ENCODE measurements at places on chromosomes 1 and 21.

DNA sequence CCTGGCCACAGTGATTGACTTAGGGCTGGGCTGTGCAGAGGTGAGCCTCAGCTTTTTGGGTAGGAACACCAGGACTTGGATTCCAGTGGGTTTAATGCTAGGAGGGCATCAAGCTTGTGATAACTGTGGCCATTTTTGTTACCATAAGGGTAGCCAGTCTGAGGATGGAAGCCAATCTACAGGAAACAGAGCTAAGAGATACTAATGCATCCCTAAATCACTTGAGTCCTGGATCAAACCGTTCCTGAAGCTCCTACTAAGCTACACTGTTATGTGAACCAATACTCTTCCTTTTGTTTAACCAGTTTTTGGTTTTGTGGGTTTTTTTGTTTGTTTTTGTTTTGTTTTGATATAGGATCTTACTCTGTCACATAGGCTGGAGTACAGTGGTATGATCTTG, 12.2 kb downstream of the KIAA2013 start:
- no peak for DNase-seq

GRCh38 chr21:42503711-42504110, 7.7 kb upstream of the RSPH1 start:
- no peak for DNase-seq

DNA sequence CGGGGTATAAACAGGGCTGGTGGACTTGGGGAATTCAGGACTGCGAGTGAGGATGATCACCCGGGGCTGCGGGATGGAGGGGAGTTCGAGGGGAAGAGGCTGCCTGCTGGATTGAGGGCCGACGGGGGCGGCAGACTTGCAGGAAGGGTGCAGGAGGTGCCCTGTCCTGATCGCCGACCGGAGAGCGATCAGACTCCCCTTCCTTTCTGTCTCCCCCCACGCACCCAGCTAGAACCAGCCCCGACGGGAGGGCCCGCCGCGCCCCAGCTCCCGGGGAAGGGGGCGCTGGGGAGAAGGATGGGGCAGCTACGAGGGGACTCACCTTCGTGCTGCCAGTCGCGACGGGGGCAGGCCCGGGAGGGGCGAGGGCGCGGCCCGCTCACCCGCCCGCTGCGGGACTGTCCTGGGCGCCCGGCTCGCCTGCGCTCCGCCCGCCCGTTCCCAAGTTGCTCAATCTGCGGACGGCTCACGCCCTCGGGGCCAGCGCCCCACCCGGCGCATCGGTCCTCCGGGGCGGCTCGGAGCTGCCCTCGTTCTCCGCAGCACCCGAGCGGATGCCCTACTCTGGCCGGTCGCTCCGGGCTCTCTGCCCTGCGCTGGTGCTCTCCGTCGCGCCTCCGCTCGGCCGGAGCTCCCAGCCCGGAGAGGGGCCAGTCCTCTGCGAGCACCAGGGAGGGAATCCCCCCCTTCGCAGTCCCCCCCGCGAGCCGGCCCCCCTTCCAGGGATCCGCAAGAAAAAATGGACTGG, at the start of gene RSPO1:
Gene RSPO1 (minus strand): TSS at position 649 of the 748 bp plus-strand sequence. CDS start 5,231 bp downstream, outside the sequence.
- no peak for DNase-seq

DNA sequence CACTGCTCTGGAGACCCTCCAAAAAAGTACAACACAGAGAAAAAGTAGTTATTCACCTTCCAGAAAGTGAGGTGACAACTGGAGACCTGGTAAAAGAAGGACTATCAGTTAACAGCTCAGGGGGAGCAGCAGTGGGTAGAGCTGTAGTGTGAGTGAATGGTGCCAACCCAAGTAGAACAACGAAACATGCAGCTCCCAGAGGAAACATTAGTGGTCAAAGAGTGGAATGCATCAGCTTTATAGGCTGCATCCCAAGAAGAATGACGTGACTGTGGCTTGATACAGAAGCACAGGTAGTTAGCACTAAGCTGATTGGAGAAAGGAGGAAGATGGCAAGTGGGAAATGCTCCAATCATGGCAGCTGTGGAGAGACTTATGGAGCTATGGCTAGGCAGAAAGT, 275.7 kb upstream of the CAMK1G start:
- no peak for DNase-seq

DNA sequence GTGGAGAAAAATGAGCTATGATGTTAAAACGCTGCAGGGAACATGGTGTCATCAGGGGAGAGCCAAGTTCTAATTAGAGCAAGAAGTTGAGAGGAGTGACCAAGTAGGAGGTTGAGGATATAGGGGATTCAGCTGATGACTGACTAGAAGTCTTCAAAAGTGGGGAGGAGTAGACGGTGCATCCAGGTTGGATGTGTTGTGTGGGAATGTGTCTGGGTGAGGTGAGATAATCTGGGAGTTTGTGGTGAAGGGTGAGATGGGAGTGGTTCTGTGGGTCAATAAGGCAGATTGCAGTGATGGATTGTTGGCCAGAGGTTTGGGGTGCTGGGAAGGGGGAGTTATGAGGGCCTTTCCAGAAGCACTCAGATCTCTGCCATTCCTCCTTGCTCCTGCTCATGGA, 72.0 kb upstream of the IRF2BP2 start:
- no peak for DNase-seq

DNA sequence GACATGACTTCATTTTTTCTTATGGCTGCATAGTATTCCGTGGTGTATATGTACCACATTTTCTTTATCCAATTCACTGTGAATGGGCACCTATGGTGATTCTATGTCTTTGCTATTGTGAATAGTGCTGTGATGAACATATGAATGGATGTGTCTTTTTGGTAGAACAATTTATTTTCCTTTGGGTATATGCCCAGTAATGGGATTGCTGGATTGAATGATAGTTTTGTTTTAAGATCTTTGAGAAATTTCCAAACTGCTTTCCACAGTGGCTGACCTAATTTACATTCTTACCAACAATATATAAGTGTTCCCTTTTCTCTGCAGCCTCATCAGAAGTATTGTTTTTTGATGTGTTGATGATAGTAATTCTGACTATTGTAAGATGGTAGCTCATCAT, 361.7 kb upstream of the SGIP1 start:
- DNase-seq = no peak

DNA sequence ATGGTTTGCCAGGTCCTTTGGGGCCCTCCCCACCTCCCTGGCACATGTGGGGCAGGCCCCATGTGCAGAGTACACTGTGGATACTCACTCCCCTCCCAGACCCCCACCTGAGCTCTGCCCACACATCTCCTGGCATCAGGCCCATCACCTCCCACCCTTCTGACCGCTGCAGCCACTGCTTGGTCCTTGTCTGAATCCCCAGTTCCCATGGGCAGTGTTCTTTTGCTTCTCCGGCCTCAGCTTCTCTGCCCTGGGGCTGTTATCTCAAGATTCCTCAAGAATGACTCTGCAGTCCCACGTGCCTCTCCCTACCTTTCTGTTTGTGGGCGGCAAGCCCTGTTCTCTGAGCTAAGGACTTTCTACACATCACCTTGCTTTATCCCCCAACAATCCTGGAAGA, 187.7 kb upstream of the EDN2 start:
- no peak for DNase-seq

DNA sequence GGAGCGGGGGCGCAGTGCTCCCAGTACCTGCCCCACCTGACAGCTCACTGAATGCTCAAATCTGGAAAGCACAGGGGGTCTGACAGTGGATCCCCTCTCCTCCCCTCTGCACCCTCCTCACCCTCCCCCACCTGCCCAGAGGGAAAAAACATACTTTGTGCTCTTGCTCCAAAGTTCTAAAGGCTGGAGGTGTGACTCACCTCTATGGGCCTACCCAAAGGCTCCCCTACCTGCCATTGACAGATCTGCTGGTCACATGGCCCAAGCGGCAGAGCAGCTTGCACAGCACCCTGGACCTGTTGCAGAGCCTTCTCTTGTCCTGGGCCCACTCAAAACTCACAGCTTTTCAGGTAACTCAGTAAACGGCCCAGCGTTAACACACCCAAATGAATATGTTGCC, 55.7 kb downstream of the ADSS2 start:
- no peak for DNase-seq

DNA sequence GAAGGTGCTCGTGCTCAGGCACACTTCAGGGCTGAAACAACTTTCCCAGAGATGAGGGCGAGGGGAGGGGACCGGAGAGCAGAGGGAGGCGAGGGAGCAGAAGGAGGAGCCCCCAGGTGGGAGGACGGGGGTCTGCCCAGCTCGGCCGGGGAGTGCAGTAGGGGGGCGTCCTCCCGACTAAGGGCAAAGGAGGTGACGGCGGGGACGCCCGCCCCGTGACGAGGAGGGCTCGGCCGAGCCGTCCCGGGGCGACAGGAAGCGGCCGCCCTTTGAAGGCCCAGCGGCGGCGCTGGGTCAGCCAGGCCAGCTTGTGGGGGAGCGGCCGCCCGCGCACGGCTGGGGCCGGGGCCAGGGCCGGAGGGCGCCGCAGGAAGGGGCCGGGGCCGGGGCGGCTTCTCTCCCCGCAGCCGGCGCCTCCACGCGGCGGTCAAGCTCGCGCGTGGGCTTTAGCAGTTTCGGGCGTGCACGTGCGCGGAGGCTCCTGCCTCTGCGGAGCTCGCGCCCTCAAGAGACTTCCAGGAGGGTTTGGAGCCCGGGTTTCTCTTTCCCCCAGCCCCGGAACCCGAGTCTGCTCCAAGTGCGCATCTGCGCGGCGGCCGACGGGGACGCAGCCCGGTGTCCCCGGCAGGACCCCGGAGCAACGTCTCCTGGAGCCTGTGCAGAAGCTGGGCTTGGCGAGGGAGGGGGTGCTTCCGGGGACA, 100.8 kb upstream of the SLC45A1 start:
- DNase-seq = no peak

- DNase-seq = no peak
Observed at GRCh38 chr1:113868387-113869083, 3.0 kb downstream of the PTPN22 start.

- no peak for DNase-seq
Observed at GRCh38 chr1:162632217-162632666, at the start of gene DDR2. TSS of gene DDR2 (plus strand) at chr1:162632464. CDS start at chr1:162719064, 86,600 bp downstream.

GRCh38 chr1:242212401-242212800, 213.5 kb upstream of the MAP1LC3C start:
- peak; percentile 68 for DNase-seq

- DNase-seq = no peak
Observed at GRCh38 chr1:215720126-215720525, 153.0 kb downstream of the KCTD3 start.

DNA sequence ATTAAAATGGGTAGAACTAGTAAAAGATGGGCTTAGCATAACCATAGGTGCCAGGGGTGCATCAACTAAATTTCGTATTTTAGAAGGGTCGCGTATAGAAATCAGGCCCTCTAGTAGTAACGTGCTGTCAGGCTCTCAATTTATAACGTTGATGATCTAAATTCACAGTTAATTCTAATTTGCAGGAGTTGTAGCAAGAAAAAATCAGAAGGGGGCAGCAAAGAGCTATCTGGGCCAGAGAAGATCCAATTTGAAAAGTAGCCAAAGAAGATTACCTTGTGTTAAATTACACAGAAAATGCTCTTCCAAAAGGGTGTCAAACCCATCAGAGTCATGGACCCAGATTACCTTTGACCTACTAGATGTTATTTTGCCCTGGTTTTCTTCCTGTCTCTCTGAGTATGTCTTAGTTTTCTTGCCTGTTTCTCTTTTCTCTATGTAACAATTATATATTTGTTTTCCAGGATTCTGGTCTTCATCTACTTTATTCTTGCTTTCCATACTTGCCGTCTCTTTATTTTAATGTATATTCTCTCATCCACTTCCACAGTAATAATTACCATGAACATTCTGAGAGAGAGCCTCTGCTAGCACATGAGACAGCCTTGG, 1030.9 kb downstream of the AMY1C start:
- peak; percentile 44 for DNase-seq

DNA sequence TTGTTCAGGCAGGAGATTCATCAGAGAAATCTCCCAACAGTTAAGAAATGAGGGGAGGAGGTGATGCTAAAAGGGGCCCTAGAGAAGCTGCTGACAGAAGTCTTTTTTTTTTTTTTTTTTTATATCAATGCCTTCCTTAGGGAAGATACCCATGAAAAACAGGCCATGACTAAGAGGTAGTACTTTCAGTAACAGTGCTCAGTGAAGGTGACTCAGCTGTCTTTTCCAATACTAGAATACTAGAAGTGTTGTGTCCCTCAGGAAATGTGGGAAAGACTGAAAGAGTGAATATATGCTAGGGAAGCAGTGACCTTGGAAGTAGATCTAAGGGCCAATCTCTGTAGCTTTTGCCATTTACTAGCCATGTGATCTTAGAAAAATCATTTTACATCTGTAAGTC, 52.4 kb upstream of the SLFNL1 start:
- DNase-seq = no peak

DNA sequence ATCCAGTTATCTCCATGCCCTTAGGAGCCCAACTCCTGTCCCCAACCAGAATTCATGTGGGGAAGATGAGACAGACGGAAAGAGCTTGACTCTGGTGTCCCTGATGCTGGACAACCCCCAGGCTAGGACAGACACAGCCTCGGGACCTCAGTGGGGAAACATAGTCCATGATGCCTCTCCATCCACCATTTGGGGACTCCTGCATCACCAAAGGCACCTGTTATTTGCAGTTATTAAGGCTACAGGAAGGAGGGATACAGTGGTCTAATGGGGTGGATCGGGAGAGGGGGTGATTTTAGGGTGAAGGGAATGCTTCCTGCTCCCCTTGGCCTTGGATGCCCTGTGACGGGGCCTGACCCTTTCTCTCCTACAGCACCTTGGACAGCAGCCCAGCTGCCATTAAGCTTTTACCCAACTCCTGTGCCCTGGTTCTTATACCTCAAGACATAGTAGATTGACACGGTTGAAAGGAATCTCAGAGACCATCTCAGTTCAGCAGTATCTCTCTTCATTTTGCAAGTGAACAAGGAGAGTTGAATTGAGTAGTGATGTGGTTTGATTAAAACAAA, 111.6 kb downstream of the MATN1 start:
- no peak for DNase-seq

GRCh38 chr1:33599516-33600115, 127.2 kb downstream of the ZSCAN20 start:
- DNase-seq = no peak

DNA sequence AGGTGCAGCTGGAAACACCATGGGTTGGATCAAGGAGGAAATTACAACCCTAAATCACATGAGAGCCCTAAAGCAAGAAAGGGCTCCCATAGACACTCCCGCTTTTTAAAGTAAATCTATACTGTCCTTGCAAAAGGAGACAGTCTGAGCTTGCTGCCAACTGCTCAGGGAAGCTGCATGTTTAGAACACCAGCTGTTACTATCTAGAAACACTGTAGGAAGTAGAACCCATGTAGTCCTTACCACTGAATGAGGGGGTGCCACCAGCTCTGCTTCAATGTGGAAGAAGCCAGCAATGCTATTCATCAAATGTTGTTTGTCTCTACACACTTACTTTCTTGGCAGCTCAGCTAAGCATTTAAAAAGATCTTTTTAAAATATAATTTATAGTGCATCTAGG, 79.8 kb downstream of the PIGK start:
- no peak for DNase-seq

DNA sequence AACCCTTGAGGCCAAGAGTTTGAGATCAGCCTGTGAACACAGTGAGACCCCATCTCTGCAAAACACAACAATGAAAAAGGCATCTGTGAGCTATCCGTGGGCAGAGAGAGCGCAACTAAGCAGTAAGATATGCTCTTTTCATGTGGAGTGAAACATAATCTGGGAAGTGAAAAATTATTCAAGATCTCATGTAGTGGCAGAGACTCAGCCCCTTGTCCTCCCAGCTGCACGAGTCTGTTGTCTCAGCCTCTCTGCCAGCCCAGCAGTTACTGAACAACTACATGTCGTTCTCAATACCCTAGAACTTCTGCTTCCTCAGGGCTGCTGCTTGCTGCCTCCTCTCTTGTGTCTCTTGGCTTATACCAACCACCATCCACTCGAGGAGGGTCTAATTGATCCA, 61.3 kb upstream of the WDR26 start:
- DNase-seq = no peak
